ENCODE measurements at places on chromosomes 12 and 14.
A peak's percentile ranks its signal among the peaks of the same experiment; 100 is the strongest.

DNA sequence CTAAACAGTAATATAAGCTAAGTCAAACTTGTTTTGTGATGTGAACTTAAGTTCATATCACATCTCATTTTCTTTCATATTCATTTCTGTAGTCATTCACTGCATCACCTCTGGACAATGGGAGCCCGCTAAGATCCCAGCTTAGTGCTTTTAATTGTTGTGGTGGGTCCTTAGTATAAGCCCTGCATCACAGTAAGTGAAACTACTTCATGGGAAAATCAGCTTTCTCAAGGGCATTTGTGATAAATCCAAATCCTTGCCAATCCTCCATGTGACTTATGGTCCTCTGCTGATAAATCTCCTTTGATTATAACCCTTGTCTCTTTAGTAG is 98.3 kb downstream of the PLEKHA5 start:
- DNase-seq, result no peak

- DNase-seq, result no peak
Observed at GRCh38 chr12:82124711-82125380, 233.3 kb downstream of the CCDC59 start.

- no peak for DNase-seq
Observed at GRCh38 chr12:7557227-7557626, 53.6 kb upstream of the CD163 start.

GRCh38 chr12:98387444-98387843 is 127.9 kb upstream of the TMPO start:
- DNase-seq, result no peak

- no peak for DNase-seq
Observed at GRCh38 chr12:112848972-112849371, 57.4 kb downstream of the RPH3A start.

DNA sequence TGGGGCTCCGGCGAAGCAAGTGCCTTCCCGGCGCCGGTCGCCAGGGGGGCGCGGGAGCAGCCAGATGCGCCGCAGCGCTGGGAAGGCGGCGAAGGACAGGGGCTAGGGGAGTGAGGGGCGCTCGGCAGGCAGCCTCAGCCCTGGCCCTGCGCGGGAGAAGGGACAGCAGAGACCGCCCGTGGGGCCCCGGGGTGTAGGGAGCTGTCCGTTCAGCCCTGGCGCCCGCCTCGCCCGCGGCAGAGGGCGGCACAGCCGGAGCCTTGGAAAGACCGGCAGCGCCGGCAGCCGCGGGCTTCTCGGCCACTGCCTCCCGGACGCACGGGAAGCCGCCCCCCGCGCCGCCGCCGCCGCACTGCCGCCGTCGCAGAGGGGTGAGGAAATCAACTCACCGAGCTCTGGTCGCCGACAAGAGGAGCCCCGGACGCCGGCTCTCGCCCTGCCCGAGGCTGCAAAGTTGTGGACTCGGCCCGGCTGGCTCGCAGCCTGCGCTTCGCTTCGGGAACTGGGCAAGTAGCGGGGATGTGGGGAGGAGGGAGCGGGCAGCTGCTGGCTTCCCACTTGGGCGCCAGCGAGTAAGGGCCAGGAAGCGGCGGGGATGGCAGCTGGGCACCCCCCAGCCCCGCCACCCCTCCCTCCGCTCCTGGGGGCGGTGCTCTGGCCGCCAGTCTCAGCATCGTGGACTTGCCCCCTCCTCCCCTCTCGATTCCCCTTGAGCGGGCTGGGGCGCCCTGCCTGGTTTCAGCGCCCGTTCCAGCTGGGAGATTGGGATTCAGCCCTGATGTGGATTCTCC is at the start of gene ZDHHC22:
Gene ZDHHC22, minus strand, starts transcription at position 578 of the 791 bp plus-strand sequence. CDS start 2,053 bp downstream, outside the sequence.
- DNase-seq, result no peak

GRCh38 chr12:102800565-102800964 is 116.5 kb downstream of the PAH start:
- no peak for DNase-seq

GRCh38 chr12:71164166-71164565 is 6.4 kb upstream of the TSPAN8 start:
- no peak for DNase-seq

DNA sequence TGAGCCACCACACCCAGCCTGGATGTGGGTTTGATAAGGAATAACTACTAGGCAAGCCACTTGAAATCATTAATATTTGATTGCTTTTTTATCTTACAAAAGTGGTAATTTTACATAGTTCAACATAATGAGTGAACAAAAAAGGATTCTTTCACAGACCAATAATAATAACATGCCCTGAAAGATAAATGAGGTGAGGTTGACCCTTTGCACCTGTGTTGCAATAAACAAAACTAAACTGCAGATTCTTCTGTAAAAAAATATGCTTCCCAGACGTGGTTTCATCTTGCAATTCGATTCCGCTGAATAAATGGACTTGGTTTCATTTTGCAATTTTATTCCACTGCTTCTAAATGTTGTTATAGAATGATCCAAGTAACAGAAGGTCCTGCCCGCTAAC is 1514.9 kb upstream of the TMEM132C start:
- no peak for DNase-seq

DNA sequence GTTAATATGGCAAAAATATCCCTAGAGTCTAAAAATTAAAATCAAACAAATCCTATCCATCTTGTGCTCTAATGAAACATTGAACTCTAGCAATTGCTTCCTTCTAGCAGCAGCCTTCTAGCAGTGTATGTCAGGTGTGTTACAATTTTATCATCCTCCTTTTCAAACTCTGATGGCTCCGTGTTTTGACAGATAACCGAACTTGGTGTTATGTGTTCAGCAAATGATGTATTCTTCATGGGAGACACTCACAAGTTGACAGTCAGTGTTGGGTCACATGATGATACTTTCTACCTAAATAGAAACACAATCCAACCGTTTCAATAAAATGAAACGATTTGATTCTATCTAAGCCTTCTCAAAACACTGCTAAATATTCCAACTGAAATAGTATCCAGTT is 525.3 kb upstream of the NOVA1 start:
- no peak for DNase-seq

GRCh38 chr12:52036587-52037171 is 14.6 kb upstream of the NR4A1 start:
- peak; percentile 95 for DNase-seq

- DNase-seq, result no peak
Observed at GRCh38 chr14:67853715-67854114, 34.1 kb downstream of the RAD51B start.

- DNase-seq, result no peak
Observed at GRCh38 chr14:104797115-104798044, 1.8 kb upstream of the AKT1 start.

DNA sequence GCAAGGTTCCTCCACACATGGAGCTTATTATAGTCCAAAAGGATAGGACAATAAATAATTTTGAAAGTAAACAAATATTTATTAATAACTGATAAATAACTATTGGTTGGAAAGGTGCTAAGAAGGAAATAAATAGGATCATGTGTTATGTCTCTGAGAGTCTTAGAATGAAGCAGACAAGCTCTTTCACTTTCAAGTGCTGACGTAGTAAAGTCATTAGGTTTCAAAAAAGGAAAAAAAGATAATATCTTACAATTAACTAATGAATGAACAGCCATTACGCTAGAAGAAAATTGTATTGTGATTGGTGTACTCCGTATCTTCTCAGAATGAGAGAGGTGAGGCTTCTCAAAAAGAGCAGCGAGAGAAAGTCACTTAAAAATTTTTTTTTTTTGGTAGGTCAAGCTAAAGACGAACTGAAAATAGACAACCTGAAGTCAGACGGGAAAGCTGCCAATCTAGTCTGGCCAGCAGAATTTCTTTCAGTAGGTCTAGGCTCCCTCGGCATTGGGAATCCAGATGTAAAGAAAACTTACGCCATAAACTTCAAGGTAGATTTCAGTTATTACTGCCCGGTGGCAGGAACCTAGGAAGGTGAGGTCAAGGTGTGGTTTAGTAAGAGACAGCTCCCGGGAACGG is 583 bp upstream of the LEMD3 start:
- DNase-seq, result no peak

DNA sequence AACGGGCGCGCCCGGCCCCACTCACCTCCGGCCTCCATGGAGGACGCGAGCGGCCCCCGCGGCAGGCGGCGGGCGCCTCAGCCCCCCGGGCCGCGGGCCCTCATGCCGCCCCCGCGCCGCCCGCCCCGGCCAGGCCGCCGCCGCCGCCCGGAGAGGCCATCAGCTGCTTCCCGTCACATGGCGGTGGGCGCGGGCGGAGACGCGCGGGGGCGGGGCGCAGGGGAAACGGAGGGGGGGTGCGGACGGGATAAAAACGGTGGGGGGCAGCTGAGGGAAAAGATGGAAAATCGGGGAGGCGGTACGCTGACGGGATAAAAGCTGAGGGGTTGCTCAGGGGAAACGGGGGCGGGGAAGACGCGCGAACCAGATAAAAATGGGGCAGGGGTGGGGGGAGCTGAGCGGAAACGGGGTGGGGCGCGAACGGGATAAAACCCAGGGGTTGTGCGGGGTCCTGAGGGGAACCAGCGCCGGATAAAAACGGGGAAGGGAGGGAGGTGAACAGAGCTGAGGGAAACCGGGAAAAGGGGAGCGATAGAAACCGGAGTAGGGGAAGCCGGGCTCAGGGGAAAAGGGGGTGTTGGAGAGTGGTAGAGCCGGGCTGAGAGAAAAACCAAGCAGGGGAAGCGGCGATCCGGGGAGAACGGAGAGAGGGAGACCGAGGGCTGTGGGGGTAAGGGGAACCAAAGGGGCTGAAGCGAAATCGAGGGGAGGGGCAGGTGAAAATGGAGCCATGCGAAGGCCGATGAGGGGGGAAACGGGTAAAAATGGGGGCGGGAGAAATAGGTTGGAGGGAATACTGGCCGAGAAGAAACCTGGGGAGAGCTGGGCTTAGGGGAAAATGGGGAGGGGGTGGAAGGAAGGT is at the start of gene WSB2:
Gene WSB2, minus strand, starts transcription at position 169 of the 862 bp plus-strand sequence. Its CDS starts 131 bp downstream, at position 38.
- DNase-seq, result peak; percentile 83

GRCh38 chr14:45553981-45554380 is 301.0 kb upstream of the MIS18BP1 start:
- DNase-seq, result no peak

GRCh38 chr12:2125651-2126522 is 73.1 kb downstream of the CACNA1C start:
- no peak for DNase-seq

- DNase-seq, result no peak
Observed at GRCh38 chr12:95882080-95882479, 23.3 kb downstream of the SNRPF start.

- no peak for DNase-seq
Observed at GRCh38 chr12:79098530-79098929, 234.0 kb downstream of the SYT1 start.

GRCh38 chr14:23177181-23177580 is 6.3 kb downstream of the SLC7A8 start:
- DNase-seq, result no peak

- peak; percentile 24 for DNase-seq
Observed at GRCh38 chr12:27780612-27781408, 774 bp upstream of the MANSC4 start.

GRCh38 chr12:42502682-42503081 is 86.9 kb downstream of the PRICKLE1 start:
- no peak for DNase-seq

DNA sequence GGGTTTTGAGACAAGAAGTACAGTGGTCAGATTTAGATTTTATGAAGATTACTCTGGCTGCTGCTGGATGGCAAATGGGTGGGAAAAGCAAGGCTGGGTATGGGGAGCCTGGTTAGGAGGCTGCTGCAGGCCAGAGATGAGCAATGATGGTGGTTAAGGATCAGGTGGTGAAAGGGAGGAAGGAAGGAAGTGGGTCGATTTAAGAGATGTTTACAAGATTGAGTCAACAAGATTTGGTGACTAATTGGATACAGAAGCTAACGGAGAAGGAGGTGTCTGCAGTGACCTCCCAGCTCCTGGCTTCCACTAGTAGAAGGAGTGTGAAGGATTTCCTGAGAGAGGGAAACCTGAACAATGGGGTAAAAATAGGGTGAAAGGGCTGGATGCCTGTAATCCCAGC is 18.7 kb downstream of the NOS1 start:
- DNase-seq, result no peak

GRCh38 chr12:4160314-4161040 is 113.1 kb upstream of the CCND2 start:
- DNase-seq, result no peak

GRCh38 chr14:22540811-22541360 is 48.1 kb downstream of the DAD1 start:
- no peak for DNase-seq

DNA sequence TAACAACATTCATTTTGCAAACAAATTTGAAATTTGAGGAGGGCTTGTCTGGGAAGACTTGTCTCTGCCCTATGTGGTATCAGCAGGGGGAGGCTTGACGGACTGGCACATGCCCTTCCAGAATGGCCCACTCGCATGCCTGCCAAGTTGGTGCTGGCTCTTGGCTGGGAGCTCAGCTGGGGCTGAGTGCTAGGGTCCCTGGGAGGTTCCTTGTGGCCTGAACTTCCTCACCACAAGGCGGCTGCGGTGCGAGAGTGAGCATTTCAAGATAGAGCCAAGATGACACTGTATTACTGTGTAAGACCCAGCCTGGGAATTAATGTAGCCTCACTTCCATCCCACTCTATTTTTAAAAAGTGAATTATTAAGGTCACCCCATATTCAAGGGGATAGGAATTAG is 271.6 kb upstream of the PLEKHG7 start:
- no peak for DNase-seq

GRCh38 chr14:64736271-64737169 is 32.3 kb downstream of the PLEKHG3 start:
- DNase-seq, result no peak

- no peak for DNase-seq
Observed at GRCh38 chr12:112124918-112125249, 476 bp upstream of the TRAFD1 start.

DNA sequence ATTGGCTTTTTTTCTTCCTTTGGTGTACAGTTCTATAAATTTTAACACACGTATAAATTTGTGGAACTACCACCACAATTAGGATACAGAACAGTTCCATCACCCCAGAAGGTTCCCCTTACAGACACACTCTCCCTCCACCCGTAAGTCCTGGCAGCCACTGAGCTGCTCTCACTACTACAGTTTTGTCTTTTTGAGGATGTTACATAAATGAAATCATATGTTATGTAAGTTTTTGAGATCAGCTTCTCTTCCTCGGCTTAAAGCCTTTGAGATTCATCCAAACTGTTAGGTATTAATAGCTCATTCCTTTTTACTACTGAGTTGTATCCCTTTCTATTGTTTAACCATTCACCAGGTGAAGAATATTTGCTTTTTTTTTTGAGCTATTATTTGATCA is 74.3 kb upstream of the SLC24A4 start:
- DNase-seq, result no peak
